ENCODE measurements at places on chromosomes 6 and 20.

DNA sequence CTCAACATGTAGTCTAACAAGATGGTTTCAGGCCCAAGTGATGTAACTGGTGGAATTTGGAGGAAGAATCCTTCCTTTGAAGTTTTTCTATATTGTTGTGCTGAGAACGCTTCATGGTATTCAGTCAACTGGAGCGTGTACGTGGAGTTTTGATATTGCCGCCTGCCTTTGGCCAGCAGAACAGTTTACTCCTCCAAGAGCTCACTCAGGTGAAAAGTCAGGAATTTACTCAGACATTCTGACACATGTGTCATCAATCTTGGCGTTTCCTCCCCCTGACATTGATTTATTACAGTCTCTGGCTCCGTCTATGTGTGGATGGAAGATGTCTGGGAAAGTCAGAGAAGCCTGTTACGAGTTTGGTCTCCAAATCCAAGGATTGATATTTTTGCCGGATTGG lies 19.0 kb upstream of the TGM2 start:
- no peak for DNase-seq

GRCh38 chr20:59269411-59270025 lies 30.9 kb upstream of the EDN3 start:
- DNase-seq, result no peak

GRCh38 chr20:43009532-43009931 lies 180.2 kb downstream of the PTPRT start:
- DNase-seq, result no peak

DNA sequence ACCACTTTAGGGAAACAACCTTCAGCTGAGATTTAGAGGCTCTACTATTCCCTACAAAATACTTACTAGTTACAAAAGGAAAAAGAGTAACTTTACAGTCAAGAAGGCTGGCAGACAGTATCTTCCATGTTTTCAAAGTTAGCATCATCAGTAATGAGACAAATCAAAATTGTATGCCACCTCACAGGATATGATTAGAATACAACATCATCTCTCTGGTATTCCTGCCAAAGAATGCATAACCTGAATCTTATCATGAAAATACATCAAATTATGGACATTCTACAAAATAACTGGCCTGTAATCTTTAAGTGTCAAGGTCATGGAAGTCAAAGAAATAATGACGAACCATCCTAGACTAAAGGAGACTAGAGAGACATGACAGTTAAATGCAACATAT lies 38.4 kb downstream of the CDK5RAP1 start:
- DNase-seq, result no peak

DNA sequence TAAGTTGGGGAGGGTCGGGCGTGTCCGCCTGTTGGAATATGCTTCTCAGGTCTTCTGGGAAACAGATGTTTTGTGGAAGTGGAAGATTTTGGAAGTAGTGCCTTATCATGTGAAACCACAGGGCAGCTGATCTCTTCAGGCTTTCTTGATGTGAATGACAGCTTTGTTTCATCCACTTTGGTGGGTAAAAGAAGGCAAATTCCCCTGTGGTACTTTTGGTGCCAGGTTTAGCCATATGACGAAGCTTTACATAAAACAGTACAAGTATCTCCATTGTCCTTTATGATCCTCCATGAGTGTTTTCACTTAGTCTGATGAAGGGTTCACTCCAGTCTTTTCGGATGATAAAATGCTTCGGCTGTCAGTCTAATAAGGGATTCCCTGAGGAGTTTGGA lies 4.6 kb downstream of the IRF4 start:
- no peak for DNase-seq

- DNase-seq, result no peak
Measured at GRCh38 chr6:54415517-54415916, 107.3 kb downstream of the TINAG start.

DNA sequence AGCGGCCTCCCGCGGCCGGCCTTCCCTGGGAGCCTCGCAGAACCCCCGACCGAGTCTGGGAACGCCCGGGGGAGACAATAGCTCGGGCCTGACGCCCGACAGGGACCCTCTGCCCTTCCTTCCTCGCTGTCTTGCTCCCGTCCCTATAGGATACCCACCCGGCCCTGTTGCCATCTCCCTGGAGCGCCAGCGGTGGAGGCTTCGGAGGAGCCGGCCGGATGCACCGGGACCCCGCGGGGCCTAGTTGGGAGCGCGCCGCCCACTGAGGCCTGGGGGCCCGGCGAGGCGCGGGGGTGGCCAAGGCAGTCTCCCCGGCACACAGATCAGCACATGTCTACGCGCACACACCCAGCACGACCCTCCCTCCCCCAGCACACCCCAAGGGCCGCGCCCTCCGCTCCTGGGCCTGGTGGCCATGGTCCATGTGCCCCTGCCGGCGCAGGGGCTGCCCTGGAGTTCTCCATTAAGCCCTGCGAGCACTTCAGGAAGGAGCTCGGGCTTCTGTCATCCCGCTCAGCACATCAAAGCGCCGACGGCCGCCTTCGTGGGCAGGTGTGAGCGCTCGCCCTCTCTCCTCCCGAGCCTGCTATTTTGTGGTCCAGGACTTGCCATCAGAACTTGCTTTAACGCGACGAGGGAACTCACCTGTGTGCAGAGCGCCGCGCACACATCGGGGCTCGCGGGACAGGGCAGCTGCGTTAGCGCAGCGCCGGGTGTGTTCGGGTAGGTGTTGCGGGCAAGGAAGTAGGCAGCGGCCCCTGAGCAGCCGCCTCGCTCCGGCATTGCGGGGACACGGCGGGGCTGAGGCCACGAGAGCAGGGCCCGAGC lies 3.7 kb downstream of the FOXF2 start:
- no peak for DNase-seq

DNA sequence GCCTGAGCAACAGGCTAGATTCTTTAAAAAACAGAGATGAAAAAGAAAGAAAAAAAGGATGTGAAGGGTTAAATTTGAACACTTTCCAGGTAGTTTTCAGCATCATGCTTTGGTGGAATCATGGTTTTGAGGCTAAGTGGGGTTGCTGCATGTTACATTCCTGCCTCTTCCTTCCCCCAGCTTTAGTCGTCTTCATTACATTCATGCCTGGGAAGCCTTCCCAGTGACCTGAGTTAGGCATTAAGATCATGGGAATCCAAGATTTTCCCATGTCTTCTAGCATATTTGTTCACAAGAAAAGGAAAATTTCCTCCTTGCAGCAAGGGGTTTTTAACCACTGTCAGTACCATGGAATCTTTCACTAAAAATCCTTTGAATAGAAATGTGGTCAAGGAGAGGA lies 12.0 kb downstream of the TPX2 start:
- no peak for DNase-seq

- no peak for DNase-seq
Measured at GRCh38 chr6:153104220-153104619, 26.9 kb downstream of the RGS17 start.

GRCh38 chr6:14743144-14743473 lies 502.8 kb upstream of the JARID2 start:
- no peak for DNase-seq

DNA sequence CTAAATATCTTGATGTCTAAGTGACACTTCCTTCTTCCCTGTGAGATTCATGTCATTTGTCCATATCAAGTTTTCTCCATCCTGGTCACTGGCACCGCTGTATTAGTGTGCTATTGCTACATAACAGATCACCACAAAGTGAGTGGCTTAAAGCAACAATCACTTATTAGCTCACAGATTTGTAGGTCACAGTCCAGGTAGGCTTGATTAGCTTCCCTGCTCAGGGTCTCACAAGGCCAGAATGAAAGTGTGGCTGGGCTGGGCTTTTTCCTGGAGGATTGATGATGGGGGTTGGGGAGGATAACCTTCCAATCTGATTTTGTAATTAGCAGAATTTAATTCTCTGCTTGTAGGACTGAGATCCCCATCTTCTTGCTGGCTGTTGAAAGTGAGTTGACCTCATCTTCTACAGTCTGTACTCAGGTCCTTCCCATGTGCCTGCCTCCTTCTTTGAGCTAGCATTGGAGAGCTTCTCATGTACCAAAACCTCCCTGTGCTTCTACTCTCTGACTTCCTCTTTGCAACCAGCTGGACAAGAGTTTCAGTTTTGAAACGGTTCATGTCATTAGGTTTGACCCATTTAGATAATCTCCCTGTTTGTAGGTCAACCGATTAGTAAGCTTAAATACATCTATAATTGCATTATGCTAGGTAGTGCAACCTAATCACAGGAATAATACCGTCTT lies 152.4 kb upstream of the MAN1A1 start:
- no peak for DNase-seq

- DNase-seq, result no peak
Measured at GRCh38 chr6:20861481-20861880, 327.2 kb downstream of the CDKAL1 start.

GRCh38 chr20:50083034-50083433 lies 29.9 kb downstream of the UBE2V1 start:
- DNase-seq, result no peak

GRCh38 chr20:24762791-24763350 lies 186.2 kb upstream of the CST7 start:
- no peak for DNase-seq

- DNase-seq, result no peak
Measured at GRCh38 chr6:7112741-7113313, 5.1 kb downstream of the RREB1 start.

GRCh38 chr6:122428781-122429180 lies 29.3 kb downstream of the HSF2 start:
- DNase-seq, result no peak

- no peak for DNase-seq
Measured at GRCh38 chr6:107361753-107362604, 97.4 kb downstream of the PDSS2 start.

- no peak for DNase-seq
Measured at GRCh38 chr6:157265186-157265585, 58.1 kb downstream of the TMEM242 start.

Measured in cortex of kidney (tissue), 1 donor.